ENCODE measurements at places on chromosomes 5 and 9.

DNA sequence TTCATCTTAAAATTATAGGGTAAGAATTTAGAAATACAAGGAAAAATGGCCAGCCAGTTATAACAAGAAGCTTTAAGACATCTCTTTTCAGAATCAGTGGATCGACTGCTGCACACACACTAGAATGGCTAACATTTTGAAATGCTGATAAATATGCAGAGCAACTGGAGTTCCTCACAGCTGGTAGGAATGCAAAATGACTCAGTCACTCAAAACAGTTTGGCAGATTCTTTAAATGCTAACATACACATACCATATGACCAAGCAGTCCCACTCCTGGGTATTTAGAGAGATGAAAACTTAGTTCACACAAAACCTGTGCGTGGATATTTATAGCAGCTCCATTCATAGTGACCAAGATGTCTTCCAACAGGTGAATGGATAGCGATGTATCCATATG is 23.2 kb upstream of the PSAT1 start:
- no peak for DNase-seq

DNA sequence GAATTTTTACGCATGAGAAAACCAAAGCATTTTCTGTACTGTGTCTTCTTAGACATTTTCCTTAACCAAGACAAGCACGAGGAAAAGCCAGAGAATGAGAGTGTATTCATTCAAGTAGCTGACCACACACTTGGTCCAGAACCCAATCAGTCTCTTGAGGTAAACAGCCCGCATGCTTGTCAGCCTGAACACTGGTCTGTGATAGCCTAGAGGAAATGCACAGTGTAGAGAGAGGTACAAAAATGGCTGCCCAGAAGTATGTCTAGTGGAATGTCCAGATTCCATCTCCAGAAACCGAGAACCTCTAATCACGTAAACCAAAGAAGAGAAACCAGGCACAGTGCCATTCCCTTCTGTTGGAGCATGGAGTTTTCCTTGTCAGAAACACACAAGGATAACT is 80.0 kb upstream of the SNX2 start:
- no peak for DNase-seq

- no peak for DNase-seq
These were observed 148.8 kb upstream of the TNPO1 start for GRCh38 chr5:72667708-72668107.

DNA sequence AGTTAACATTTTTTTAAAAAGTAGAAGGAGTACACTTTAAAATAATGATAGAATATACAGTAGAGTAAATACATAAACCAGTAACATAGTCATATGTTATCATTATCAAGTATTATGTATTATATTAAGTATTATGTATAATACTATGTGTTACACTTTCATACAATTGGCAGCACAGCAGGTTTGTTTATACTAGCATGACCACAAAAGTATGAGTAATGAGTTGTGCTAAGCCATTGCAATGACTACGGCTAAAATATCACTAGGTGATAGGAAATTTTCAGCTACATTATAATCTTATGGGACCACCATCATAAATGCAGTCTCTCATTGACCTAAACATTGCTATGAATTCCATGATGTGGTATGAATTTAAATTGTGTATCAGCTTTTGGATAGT is 506.0 kb downstream of the HTR1A start:
- no peak for DNase-seq

DNA sequence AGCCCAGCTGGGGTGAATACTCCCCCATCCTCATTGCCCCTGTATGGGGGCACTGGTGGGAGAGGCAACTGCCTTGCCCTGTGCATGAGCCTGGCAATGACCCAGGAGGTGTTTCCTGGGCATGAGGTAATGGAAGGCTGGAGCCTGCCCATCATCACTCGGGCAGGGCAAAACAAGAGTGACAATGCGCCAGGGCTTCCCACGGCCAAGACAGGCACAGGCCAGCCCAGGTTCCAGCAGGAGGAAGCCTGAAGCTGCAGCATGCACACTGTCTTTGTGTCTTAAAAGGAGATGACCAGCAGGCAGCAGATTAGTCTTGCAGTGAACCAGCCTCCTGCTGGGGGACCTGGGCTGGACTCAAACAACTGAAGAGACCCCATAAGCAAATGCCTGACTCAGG is 92.2 kb upstream of the SMIM23 start:
- DNase-seq, result no peak

DNA sequence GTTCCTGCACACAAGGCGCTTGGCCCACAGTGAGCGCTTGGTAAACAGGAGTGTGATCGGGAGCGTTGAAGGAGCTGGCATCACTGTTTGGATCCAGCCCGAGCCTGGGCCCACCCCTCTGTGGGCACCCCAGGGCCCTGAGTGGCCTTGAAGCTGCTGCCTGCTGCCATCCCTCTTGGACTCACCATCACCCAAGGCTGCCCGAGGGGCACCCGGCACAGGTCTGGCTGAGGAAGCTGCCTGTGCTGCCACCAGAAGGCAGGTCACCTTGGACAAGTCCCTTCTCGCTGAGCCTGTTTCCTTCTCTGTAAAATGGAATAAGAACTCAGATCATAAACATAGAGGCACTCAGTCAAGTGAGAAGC is 53.6 kb downstream of the LRSAM1 start:
- no peak for DNase-seq

GRCh38 chr5:137599457-137599856 is 100.3 kb upstream of the SPOCK1 start:
- DNase-seq, result no peak

GRCh38 chr9:25322142-25322541 is 356.1 kb downstream of the TUSC1 start:
- DNase-seq, result no peak

- no peak for DNase-seq
These were observed 48.9 kb downstream of the AUH start for GRCh38 chr9:91312717-91313325.

DNA sequence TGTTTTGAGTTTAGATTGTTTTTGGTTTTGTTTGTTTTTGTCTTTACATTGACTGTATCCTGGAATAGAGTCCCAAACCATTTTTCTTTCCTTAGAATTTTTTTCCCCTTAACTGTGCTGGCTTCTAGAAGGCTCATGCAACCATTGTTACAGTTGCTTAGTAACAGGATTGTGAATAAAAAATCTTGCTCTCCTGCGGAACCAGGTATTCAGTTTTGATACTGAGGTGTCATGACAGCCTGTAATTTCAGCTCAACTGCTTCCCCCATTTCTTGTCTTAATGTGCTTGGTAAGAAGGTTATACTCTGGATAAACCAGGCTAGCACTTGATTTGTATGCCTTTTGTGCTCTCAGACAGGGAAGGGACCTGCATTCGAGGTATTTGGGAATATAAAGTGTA is 42.1 kb downstream of the FOCAD start:
- DNase-seq, result no peak

GRCh38 chr5:141919218-141920119 is 4.2 kb upstream of the DELE1 start:
- no peak for DNase-seq

DNA sequence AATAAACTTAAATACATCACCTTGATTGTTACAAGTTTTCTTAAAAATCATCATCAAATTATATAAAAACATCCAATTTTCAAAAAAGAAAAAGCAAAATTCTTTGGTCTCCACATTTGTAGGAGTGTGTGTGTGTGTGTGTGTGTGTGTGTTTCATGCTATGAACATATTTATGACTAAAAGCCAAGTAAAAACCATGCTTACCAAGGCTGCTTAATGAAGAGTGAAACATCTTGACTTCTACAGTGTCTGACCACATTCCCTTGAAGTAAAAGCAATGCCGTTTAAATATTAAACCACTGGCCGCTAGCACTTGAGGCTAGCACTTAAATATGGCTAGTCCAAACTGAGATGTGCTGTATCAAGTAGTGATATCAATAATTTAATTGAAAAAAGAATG is 549.1 kb upstream of the CCNG1 start:
- DNase-seq, result no peak

DNA sequence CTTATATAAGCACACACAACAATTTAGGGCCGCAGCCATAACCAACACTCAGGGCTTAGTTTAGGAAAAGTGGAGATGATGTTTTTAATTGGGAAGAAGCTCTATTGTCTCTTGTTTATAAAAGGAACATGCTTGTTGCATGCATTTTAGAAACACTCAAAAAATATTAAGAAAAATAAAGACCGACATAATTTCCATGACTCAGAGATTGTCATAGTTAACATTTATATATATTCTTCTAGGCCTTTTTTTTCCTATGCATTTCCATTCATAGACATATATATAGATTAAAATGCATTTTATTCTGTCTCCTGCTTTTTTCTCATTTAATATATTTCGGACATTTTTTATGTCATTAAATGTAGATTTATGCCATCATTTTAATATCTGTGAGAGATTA is 13.6 kb upstream of the ARSI start:
- no peak for DNase-seq
